ENCODE measurements at places on chromosomes 16 and 17.

DNA sequence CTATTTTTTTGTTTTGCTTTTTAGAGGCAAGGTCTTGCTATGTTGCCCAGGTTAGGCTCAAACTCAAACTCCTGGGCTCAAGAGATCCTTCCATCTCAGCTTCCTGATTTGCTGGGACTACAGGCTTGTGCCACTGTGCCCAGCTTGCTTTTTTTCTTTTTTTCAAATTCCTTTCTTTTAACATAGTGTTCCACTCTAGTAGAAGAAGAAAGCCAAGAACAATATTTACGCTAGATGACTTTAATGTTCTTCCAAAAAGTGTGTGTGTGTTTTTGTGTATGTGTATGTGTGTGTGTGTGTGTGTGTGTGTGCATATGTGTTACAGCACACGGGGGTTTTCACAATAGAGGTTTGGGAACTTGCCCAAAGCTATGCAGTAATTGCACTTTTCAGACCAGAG lies 10.7 kb upstream of the UMOD start:
- DNase-seq, result no peak

GRCh38 chr16:75550211-75550662 lies 5.8 kb downstream of the TMEM231 start:
- DNase-seq, result no peak

DNA sequence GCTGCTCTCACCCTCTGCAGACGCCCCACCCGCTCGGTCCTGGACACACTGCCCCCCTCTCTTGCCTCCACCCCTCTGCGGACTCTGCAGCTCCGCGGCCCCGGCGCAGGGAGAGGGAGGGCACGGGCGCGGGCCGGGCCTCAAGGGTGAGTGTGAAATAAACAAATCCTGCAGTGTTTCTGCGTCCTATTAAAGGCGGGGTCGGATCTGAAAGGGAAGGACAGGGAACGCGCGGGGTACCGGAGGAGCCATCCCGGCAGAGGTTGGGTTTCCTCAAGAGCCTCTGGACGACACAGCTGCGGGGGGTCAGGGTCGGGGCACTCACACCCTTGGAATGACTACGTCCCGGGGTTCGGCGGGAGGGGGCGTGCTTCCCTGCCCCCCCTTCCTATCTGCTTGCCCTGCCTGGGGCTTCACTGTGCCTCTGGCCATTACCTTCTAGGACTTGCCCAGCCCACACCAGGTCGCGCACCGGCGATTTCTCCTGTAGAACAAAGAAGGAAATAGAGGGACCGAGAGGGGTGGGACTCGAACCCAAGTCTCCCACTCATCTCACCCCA lies 466 bp upstream of the HSF4 start:
- DNase-seq, result no peak

GRCh38 chr16:1221628-1222552 lies 3.2 kb downstream of the TPSG1 start:
- DNase-seq, result no peak

GRCh38 chr17:64190472-64190871 lies 60.5 kb upstream of the ERN1 start:
- DNase-seq, result no peak

DNA sequence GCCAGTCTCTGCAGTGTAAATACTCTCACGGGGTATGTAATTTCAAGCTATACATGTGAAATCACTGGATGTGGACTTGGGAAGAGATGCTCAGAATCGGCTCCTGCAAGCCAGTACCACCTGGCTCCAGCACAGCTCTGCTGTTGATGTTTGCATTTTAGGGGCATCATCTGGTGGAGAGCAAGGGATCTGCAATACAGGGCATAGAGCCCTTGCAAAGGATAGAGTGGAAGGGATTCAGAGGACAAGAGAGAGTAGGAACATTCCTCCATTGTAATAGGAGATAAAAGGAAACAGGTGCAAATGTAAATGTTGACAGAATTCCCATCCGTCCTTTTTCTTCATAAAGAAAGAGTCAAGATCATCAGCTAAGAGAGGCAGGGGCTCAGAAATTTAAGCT lies 184.1 kb downstream of the PMP22 start:
- no peak for DNase-seq
